IPS DF 6.9 (cell line): ENCODE measurements at places on chromosomes 11 and 22.

DNA sequence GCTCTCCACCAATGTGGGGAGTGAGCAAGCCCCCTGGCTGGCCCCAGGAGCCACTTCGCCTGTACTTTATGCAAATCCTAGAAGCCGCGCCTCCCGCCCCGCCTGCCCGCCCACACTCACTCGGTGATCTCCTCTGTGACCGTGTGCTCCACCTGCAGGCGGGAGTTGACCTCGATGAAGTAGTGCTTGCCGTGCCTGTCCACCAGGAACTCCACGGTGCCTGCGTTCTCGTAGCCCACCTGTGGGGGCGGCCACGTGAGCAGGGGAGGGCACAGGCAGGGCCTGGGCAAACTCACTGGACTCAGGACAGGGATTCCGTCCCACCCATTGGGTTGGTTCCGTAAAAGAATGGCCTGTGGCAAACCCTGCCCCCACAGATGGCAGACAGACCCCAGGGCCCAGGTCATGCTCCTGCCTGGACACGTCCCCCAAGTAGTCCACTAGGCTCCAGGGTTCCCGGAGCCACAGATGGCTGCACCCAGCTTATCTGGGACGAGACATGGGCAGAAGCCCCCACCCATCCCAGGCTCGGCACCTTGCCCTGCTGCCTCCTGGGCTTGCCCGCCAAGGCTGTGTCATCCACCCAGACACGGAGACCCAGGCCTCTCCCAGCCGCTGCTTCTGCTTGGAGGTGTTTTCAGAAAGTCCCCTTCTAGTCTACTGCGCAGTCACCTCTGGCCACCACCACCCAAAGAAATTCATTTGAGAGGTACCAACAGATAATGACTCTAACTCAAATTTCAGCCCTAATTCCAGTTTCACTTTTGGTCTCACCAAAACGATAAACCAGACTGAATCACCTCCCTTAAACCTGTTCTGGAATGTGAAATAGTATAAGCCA is 12.1 kb downstream of the LRFN4 start:
- peak; percentile 72 for DNase-seq
- no peaks in the 10 kb centered on the region for H3K27me3 ChIP-seq
- peaks cover 3% of the 10 kb centered on the region; the same call in 1 of the 2 replicates for H3K36me3 ChIP-seq
- no peak overlapping the region for H3K27ac ChIP-seq
- H3K4me1 ChIP-seq, result peaks cover 4% of the 10 kb centered on the region; the same call in 1 of the 2 replicates
- H3K4me3 ChIP-seq, result no peak overlapping the region

DNA sequence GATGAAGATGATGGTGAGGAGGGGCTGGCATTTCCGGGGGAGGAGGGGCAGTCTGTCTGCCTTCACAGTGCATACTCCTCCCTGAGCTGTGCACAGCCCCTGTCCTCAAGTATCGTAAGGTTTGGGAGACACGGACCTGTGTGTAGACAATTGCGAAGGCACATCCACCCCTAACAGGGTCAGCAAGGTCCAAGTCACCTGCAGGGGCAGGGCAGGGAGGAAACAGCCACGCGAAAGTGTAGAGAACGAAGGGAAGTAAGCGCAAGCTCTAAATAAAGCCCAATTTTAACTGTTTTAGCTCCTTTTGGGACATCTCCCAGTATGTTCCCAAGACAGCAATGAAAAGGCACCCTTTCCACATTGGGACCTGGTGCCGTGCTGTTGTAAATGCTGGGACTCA is 448.2 kb downstream of the TBC1D22A start:
- no peak for DNase-seq
- H3K4me1 ChIP-seq, result no peaks in the 10 kb centered on the region
- no peaks in the 10 kb centered on the region; the same call in 1 of the 2 replicates for H3K36me3 ChIP-seq
- no peaks in the 10 kb centered on the region for H3K27me3 ChIP-seq
- H3K27ac ChIP-seq, result no peak overlapping the region

GRCh38 chr11:130141561-130142341 is 17.8 kb upstream of the ST14 start:
- no peaks in the 10 kb centered on the region for H3K27me3 ChIP-seq
- H3K4me3 ChIP-seq, result no peak overlapping the region
- H3K36me3 ChIP-seq, result peaks cover 20% of the 10 kb centered on the region
- no peak for DNase-seq
- peaks cover 1% of the 10 kb centered on the region; the same call in 1 of the 2 replicates for H3K4me1 ChIP-seq

GRCh38 chr11:57658023-57658361 is 430 bp downstream of the CLP1 start:
- DNase-seq, result no peak
- peak overlapping the region; percentile 59; the same call in 1 of the 2 replicates for H3K4me3 ChIP-seq
- H3K4me1 ChIP-seq, result no peaks in the 10 kb centered on the region
- H3K27me3 ChIP-seq, result no peaks in the 10 kb centered on the region

DNA sequence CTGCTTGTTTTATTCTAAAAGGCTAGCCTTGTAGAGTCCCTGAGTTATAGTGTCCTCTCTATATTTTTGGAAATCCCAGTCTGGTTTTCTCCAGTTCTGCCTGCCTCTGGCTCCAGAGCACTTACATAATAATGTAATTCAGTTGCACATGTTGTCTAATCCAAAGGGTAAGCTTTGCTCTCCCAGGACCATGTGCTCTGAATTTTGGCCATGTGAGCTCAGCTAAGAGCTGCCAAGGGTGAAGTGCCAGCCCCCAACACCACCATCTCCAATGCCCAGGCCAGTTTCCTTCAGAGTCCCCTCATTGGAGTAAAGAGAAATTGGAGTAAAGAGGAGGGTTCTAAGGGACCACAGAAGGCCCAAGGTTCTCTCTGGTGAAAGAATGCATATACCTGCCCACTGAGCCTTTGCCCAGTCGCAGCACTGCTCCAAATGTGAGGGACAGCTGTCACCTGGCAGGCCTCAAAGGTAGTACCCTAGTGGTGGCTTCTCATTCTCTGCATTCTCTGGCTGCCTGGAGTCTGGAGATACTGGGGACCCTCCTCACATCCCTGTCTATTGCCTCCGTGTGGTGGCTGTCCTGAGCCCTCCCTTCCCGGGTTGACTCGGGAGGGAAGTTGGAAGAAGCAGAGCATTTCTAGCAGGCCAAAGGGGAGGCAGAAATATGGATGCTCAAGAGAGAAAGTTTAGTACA is 4.9 kb downstream of the CRY2 start:
- no peaks in the 10 kb centered on the region for H3K36me3 ChIP-seq
- H3K4me1 ChIP-seq, result peaks cover 4% of the 10 kb centered on the region; the same call in 1 of the 2 replicates
- H3K4me3 ChIP-seq, result no peak overlapping the region
- H3K27me3 ChIP-seq, result no peaks in the 10 kb centered on the region; the same call in 1 of the 2 replicates
- H3K27ac ChIP-seq, result no peak overlapping the region

DNA sequence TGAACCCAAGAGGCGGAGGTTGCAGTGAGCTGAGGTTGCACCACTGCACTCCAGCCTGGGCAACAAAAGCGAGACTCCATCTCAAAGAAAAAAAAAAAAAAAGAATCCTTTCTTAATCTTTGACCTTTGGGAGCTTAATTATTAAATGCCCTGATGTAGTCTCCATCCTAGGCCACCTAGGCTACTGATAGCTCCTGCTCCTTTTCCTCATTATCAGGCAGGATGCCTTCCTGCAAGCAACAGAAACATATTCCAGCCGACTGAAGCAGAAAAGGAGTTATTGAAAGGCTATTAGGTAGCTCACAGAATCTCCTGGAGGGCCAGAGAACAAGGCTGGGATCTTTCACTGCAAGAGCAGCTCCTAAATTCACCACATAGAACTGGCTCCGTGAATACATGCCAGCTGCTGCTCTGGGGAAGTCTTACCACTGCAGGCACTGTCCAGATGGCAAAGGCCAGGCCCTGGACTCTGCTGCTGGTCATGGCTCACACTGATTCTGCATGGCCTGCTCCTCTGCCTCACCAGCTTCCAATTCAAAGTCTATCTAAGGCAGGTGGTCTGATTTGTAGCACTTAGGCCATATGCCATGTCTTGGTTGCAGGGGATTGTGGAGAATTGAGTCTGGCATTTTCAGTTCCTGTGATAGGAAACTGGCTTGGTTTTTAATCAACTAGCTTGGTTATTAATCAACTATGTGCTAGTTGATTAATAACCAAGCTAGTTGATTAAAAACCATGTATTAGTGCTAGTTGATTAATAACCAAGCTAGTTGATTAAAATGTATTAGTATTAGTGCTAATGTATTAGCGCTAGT is 26.0 kb upstream of the POLD3 start:
- H3K36me3 ChIP-seq, result no peaks in the 10 kb centered on the region
- H3K4me1 ChIP-seq, result no peaks in the 10 kb centered on the region
- no peak overlapping the region for H3K27ac ChIP-seq
- H3K4me3 ChIP-seq, result no peak overlapping the region
- DNase-seq, result no peak

- no peak overlapping the region for H3K27ac ChIP-seq
- 0 out of 2 replicates have a peak, but pooled peaks cover 1% of the 10 kb centered on the region for H3K4me1 ChIP-seq
- no peaks in the 10 kb centered on the region for H3K27me3 ChIP-seq
- no peak overlapping the region for H3K4me3 ChIP-seq
- no peaks in the 10 kb centered on the region for H3K36me3 ChIP-seq
- DNase-seq, result no peak
Observed at GRCh38 chr11:131463649-131464425, 93.4 kb downstream of the NTM start.

GRCh38 chr11:116885951-116886655 is 48.7 kb upstream of the APOA1 start:
- DNase-seq, result no peak
- H3K4me3 ChIP-seq, result no peak overlapping the region
- no peak overlapping the region for H3K27ac ChIP-seq
- no peaks in the 10 kb centered on the region; the same call in 1 of the 2 replicates for H3K36me3 ChIP-seq

- no peaks in the 10 kb centered on the region for H3K36me3 ChIP-seq
- H3K4me1 ChIP-seq, result no peaks in the 10 kb centered on the region
- H3K4me3 ChIP-seq, result no peak overlapping the region
- no peak overlapping the region for H3K27ac ChIP-seq
- no peaks in the 10 kb centered on the region for H3K27me3 ChIP-seq
Observed at GRCh38 chr11:97354026-97354425, 964.2 kb downstream of the JRKL start.

DNA sequence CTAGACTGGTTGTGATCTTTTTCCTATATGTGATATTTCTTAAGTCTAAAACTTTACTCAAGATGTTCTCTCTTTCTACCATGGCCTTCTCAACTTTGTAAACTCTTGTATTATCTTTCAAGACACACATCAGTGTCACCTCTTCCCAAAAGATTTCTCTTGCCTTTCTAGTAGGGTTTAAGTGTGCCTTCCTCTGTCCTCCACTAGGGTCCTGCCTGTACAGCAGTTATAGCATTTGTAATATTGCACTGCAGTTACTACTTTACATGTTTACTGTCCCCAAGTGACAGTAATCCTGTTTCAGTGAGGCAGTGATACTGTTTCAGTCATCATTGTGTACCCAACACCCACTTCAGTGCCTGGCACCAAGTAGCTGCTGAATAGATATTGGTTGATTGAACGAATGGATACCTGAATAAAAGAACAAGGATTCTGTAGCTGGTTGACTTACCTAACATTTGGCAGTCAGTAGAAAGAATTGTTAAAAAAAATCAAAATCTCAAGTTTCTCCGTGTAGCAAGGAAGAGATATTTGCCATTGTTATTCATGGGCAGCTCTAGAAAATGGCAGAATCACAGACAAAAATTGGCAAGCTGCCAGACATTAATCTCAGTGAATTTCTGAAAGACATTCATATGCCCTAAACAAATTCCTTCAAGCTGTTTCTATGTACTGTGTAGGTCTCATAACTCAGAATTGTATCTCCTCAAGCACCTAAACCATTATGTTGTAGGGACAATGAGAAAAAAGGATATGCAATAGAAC is 79.4 kb downstream of the RBMXL2 start:
- H3K36me3 ChIP-seq, result no peaks in the 10 kb centered on the region
- H3K4me3 ChIP-seq, result no peak overlapping the region
- H3K4me1 ChIP-seq, result no peaks in the 10 kb centered on the region

GRCh38 chr11:1876361-1877063 is 15.2 kb downstream of the PRR33 start:
- H3K27ac ChIP-seq, result no peak overlapping the region
- DNase-seq, result no peak
- H3K36me3 ChIP-seq, result no peaks in the 10 kb centered on the region; the same call in 1 of the 2 replicates
- H3K4me1 ChIP-seq, result no peaks in the 10 kb centered on the region
- H3K4me3 ChIP-seq, result no peak overlapping the region

- DNase-seq, result no peak
- no peaks in the 10 kb centered on the region for H3K27me3 ChIP-seq
- no peaks in the 10 kb centered on the region for H3K4me1 ChIP-seq
Observed at GRCh38 chr22:39868741-39869140, 24.8 kb downstream of the ENTHD1 start.

GRCh38 chr11:80321786-80322185 is 881.0 kb upstream of the TENM4 start:
- no peaks in the 10 kb centered on the region for H3K36me3 ChIP-seq
- no peak for DNase-seq
- peaks cover 1% of the 10 kb centered on the region; the same call in 1 of the 2 replicates for H3K4me1 ChIP-seq
- no peak overlapping the region for H3K27ac ChIP-seq

DNA sequence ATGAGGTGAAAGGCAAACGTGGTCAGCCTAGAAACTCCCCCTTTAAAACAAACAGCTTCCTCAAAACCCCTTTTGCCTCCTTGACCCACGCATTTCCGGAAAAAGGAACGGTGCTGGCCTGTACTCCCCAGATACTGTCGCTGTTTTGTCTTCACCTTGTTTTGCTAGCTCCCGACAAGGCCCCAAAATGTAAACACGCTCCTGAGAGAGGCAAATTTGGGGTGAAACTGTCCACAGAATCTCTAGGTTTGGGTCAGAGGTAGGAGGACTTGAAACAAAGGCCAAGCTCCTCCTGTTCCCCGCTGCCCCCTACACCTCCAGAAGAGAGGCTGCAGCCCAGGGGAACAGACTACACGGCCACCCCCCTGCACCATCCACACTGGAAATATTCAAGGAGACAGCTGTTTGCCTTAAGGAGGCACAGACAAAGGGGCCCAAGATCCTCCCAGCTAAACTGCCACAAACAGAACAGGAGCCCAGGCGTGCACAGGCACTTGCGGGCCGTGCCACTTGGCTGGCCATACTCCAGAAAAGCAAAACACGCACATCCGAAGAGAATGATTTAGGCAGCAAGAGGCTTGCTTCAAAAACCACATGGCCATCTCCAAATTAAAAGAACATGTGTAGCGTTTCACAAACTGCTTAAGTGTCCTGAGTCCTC is 160.5 kb upstream of the GRK3 start:
- no peaks in the 10 kb centered on the region for H3K36me3 ChIP-seq
- peaks cover 3% of the 10 kb centered on the region; the same call in 1 of the 2 replicates for H3K4me1 ChIP-seq
- no peak overlapping the region for H3K27ac ChIP-seq
- DNase-seq, result no peak
- H3K4me3 ChIP-seq, result peak overlapping the region; percentile 14; the same call in 1 of the 2 replicates

- no peak for DNase-seq
- H3K27me3 ChIP-seq, result no peaks in the 10 kb centered on the region
- no peaks in the 10 kb centered on the region for H3K36me3 ChIP-seq
- H3K4me3 ChIP-seq, result no peak overlapping the region
- no peak overlapping the region for H3K27ac ChIP-seq
Observed at GRCh38 chr11:8809241-8809938, 101.6 kb upstream of the AKIP1 start.

GRCh38 chr11:117953024-117953671 is 23.9 kb upstream of the TMPRSS13 start:
- no peak overlapping the region for H3K4me3 ChIP-seq
- H3K4me1 ChIP-seq, result no peaks in the 10 kb centered on the region
- H3K27me3 ChIP-seq, result no peaks in the 10 kb centered on the region
- no peak for DNase-seq

- H3K4me3 ChIP-seq, result no peak overlapping the region
- no peak overlapping the region for H3K27ac ChIP-seq
- DNase-seq, result no peak
- 0 out of 2 replicates have a peak, but pooled peaks cover 2% of the 10 kb centered on the region for H3K27me3 ChIP-seq
- H3K36me3 ChIP-seq, result no peaks in the 10 kb centered on the region
Observed at GRCh38 chr22:22878211-22878570, 9.4 kb upstream of the IGLL5 start.

GRCh38 chr11:28100665-28101064 is 7.3 kb downstream of the KIF18A start:
- H3K27me3 ChIP-seq, result no peaks in the 10 kb centered on the region
- H3K27ac ChIP-seq, result no peak overlapping the region
- no peaks in the 10 kb centered on the region for H3K36me3 ChIP-seq
- no peak for DNase-seq
